Transverse colon (tissue), 4 donors: ENCODE measurements at places on chromosomes 7 and 10.

DNA sequence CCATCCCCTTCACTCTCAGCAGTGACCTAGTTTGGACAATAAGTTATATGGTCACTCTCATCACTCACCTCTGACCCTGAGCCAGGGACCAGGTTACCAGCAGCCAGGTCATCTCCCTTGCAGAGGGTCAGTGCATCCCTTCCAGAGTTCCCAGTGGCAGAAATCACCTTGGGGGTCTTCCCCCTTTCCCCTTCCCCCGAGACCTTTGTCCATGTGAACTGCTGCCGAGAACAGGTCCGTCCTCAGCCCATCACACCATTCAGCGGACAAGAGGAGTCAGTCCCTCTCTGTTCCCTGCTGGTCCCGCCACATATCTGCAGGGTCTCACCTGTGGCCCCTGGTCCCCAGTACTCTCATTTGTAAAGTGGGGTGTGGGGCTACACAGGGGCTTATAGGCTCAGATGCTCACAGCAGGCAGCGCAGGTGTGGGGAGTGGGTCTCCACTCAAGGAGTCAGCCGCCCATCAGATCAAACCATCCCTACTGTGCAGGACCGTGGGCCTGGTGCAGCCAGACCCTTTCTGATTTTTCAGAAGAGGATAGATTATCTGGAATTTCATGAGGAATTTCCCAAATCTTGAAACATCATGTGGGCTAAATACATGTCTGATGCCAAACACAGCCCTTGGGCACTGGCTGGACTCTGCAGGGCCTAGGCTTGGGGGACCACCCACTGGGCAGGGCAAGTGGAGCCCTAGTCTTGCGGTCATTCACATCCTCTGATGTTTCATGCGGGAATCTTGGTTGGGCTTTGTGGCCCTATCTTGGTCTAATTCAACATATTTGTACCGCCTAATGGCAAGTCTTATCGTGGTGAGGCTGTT is 6.5 kb downstream of the DEPP1 start:
- no peak overlapping the region for H3K4me3 ChIP-seq
- H3K27ac ChIP-seq = peak overlapping the region; percentile 4
- no peaks in the 10 kb centered on the region for H3K27me3 ChIP-seq

GRCh38 chr7:44380189-44380830 is 54.9 kb upstream of the CAMK2B start:
- no peak overlapping the region for H3K27ac ChIP-seq
- H3K4me3 ChIP-seq = no peak overlapping the region
- no peaks in the 10 kb centered on the region for H3K27me3 ChIP-seq
- H3K4me1 ChIP-seq = no peaks in the 10 kb centered on the region
- no peak for DNase-seq

DNA sequence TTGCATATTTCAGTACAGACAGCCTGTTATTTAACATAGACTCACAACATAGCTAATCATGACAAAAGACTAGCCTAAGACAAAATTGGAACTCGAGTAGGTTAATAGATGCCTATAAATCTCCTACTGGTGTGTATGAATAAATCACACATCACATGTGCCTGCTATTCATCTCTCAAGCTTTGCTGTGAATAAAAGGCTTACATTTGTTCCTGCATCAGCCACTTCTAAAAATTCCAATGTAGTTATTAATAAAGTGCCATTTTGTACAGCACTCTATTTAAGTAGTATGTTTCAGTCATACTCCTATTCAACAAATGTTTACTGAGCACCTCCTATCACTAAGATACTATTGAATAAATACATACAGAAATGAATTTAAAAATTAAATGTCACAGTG is 486.3 kb downstream of the NRG3 start:
- no peak for DNase-seq
- no peaks in the 10 kb centered on the region for H3K27me3 ChIP-seq
- no peak overlapping the region for H3K4me3 ChIP-seq
- no peaks in the 10 kb centered on the region for H3K4me1 ChIP-seq
- no peak overlapping the region for H3K27ac ChIP-seq

GRCh38 chr10:32241946-32242345 is 105.0 kb downstream of the EPC1 start:
- H3K4me1 ChIP-seq = no peaks in the 10 kb centered on the region
- H3K4me3 ChIP-seq = no peak overlapping the region
- H3K27me3 ChIP-seq = no peaks in the 10 kb centered on the region
- no peak for DNase-seq

DNA sequence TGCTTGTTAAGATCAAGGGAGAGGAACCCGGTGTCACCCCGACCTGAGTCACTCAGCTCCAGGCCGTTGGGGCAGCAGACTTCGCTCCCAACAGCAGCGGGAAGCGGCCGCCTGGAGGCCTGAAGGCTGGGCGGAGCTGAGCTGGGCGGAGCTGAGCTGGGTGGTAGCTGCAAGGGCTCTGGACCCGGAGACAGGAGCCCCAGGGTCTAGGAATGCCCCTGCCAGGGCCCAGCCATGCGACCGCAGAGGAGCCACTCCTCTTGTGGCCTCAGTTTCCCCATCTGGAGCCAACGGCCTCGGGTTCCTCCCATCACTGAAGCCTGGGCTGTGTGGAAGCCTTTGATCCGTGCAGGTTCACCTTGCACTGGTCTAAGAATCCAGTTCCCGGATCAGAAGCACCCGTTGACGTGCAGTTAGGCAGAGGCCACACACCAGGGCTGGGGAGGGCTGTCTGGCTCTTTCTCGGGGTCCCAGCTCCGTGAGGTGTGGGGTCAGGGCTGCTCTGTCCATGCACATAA is 21.9 kb upstream of the DPYSL4 start:
- no peaks in the 10 kb centered on the region for H3K36me3 ChIP-seq
- no peak overlapping the region for H3K27ac ChIP-seq
- no peaks in the 10 kb centered on the region for H3K4me1 ChIP-seq
- DNase-seq = peak; percentile 44
- peaks cover 5% of the 10 kb centered on the region for H3K27me3 ChIP-seq
- no peak overlapping the region for H3K4me3 ChIP-seq

DNA sequence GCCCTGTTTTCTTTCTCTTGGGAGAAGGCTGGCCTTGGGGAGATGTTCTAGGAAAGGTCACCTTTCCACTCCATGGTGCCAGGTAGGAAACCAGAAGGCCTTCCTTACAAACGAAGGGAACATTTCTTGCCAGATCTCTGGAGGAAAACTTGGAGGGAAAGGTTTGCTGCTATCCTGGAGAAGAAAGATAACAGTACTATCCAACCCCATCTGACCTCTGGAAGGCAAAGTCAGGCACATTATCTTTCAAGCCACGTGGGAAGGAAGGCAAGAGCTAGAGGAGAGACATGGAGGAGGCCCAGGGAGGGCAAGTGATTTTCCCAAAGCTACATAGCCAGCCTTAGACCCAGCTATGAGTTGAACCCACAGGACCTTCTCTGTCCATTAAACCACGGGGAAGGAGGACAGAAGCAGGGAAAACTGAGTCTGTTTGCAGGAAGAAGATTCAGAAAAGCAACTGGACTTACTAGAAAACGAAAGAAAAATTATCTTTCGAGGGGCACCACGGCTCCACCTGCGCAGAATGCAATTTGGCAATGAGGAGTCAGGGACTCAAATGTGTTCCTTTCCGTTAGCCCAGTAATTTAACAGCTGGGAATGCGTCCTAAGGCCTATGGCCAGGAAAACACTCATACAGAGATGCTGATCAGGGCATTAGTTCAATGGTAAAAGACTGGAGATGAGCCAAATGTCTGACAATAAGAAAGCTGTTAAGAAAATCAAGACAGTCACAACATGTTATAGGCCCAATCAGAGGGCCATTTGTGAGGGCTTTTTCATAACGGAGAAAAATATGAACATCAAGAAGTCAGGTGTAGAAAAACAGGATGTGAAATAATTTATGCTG is 32.0 kb upstream of the PSAP start:
- H3K27ac ChIP-seq = no peak overlapping the region
- H3K4me3 ChIP-seq = no peak overlapping the region
- H3K27me3 ChIP-seq = no peaks in the 10 kb centered on the region
- DNase-seq = no peak
- H3K4me1 ChIP-seq = peaks cover 4% of the 10 kb centered on the region

DNA sequence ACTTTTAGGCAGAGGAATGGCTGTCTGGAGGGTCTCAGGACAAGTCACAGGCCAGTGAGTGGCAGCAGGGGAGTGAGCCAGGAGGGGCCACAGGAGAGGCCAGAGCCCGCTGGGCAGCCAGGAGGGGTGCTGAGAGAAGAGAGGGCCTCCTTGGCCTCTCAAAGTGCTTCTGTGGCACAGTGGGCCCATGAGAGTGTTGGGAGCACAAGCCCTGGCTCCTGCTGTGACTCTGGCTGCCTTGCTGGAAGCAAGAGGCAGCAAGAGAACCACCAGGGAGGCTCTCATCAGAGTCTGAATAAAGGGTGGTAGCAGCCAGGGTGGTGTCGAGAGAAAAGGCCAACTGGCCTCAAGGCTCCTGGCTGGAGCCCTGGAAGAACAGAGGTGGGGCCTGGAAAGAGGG is 91.1 kb downstream of the VOPP1 start:
- H3K36me3 ChIP-seq = no peaks in the 10 kb centered on the region
- no peak overlapping the region for H3K27ac ChIP-seq
- no peak for DNase-seq
- no peak overlapping the region for H3K4me3 ChIP-seq
- H3K27me3 ChIP-seq = no peaks in the 10 kb centered on the region

DNA sequence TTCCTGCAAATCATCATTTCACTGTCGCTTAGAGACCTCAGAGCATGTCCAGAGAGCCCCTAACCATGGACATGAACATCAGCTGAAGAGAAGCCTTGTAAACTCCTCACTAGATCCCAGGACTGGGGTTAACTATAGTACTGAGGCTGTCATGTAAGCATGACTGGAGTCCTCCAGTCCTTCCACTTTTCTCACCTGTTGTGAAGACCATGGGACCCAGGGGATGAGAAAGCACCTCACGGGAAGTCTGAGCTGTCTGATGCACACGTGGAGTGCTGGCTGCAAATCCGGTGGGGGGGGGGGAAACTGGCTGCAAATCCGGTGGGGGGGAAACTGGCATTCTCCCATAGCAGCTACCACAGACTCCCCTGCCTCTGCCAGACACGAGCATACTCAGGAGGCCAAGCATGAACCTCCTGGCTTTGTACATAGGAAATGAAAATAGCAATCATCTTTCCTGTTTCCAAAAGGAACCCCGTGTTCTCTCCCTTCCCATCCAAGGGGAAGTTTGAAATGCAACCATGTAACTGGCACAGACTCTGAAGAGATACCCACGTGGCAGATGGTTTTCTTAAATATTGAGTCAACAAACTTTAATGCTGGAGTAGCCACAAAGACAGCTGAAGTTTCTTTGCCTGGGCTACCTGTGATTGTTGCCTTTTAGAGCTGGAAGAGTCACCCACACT is 261.4 kb downstream of the ZMYND11 start:
- H3K27ac ChIP-seq = no peak overlapping the region
- DNase-seq = no peak
- H3K4me3 ChIP-seq = no peak overlapping the region
- no peaks in the 10 kb centered on the region for H3K4me1 ChIP-seq
- H3K36me3 ChIP-seq = no peaks in the 10 kb centered on the region
- no peaks in the 10 kb centered on the region for H3K27me3 ChIP-seq

GRCh38 chr10:10804998-10805740 is 212.5 kb upstream of the CELF2 start:
- H3K27ac ChIP-seq = peak overlapping the region; percentile 39
- no peaks in the 10 kb centered on the region for H3K36me3 ChIP-seq
- H3K4me3 ChIP-seq = no peak overlapping the region

DNA sequence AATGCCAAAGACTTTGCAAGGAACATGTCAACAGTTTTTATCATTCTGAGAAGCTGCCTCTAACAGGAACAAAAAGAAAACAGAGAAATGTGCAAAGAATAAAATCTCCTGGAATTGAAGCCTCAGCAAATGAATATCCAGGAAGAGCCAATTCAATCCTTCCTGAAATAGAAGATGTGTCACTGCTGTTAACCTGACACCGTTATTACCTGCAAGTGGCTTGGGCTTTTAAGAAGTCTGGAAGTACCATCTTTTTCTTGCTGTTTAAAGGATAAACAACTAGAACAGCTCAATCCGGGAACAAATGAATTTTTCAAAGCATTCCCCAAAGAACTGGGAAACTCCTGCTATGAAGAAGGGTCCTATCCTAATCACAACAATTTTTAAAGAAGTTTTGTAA is 434.8 kb downstream of the KCNMA1 start:
- H3K4me1 ChIP-seq = no peaks in the 10 kb centered on the region
- peak overlapping the region; percentile 59 for H3K27ac ChIP-seq
- peaks cover 14% of the 10 kb centered on the region for H3K27me3 ChIP-seq
- no peaks in the 10 kb centered on the region for H3K36me3 ChIP-seq

GRCh38 chr10:8344756-8345155 is 290.3 kb downstream of the GATA3 start:
- H3K27me3 ChIP-seq = peaks cover 6% of the 10 kb centered on the region
- H3K27ac ChIP-seq = no peak overlapping the region
- DNase-seq = no peak
- H3K4me1 ChIP-seq = no peaks in the 10 kb centered on the region
- no peak overlapping the region for H3K4me3 ChIP-seq

DNA sequence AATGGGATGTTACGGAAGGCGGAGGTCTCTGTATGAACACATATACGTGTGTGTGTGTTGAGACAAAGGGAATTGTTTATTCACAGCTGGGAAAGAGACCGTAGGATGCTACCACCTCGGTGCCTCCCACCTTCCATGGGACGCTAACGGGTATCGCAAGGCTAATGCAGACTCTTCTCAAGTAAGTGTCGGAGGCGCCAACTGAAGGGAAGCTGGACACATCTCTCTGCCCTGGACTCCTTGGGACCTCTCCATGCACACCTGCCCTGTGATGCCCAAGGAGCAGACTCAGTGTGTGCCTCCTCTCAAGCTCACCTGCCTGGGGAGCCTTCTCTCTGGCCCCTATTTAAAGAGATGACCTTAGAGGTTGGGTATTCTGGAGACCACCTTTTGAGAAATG is 230.9 kb downstream of the DNAJB6 start:
- no peaks in the 10 kb centered on the region for H3K4me1 ChIP-seq
- H3K4me3 ChIP-seq = no peak overlapping the region
- no peak for DNase-seq
- H3K27ac ChIP-seq = no peak overlapping the region
- H3K27me3 ChIP-seq = no peaks in the 10 kb centered on the region

DNA sequence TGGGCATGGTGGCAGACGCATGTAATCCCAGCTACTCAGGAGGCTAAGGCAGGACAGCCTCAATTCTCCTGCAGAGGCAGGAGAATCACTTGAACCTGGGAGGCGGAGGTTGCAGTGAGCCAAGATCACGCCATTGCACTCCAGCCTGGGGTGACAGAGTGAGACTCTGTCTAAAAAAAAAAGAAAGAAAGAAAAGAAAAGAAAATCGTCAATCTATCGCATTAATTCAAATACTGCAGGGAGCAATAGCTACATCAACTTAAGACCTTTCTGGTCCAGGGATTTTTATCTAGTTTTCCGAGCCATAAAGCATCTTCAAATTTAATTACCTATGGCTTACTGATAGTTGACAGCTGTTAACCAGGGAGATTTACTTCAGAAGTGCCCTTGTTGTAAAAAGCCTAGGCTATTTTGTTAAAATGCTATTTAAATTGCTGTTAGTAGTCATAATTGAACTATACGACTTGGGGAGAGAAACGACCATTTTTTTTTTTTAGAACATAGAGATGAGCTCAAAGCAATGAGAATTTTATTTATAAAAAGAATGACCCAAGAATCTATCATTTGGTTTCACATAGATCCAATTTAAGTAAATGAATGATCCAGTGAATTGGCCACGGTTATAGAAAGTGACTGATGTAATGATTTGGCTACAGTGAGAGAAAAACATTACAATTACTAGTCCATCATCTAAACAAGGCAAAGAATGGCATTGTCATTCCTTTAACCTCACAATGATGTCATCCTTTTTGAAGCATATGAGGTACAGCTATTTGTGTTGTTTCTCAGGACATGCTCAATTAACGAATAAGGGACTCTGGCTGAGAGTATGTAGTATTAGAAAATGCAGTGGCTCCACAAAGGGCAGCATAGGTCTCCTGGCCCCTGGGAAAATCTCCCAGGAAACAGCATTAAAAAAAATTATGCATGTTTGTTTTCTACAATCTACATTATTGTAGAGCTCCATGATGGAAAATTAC is 85.3 kb downstream of the SEMA3C start:
- H3K36me3 ChIP-seq = no peaks in the 10 kb centered on the region
- no peaks in the 10 kb centered on the region for H3K4me1 ChIP-seq
- H3K4me3 ChIP-seq = no peak overlapping the region
